ENCODE measurements at places on chromosomes 12 and 14.

GRCh38 chr14:51604073-51604472, 47.6 kb upstream of the FRMD6 start:
- no peak for DNase-seq

DNA sequence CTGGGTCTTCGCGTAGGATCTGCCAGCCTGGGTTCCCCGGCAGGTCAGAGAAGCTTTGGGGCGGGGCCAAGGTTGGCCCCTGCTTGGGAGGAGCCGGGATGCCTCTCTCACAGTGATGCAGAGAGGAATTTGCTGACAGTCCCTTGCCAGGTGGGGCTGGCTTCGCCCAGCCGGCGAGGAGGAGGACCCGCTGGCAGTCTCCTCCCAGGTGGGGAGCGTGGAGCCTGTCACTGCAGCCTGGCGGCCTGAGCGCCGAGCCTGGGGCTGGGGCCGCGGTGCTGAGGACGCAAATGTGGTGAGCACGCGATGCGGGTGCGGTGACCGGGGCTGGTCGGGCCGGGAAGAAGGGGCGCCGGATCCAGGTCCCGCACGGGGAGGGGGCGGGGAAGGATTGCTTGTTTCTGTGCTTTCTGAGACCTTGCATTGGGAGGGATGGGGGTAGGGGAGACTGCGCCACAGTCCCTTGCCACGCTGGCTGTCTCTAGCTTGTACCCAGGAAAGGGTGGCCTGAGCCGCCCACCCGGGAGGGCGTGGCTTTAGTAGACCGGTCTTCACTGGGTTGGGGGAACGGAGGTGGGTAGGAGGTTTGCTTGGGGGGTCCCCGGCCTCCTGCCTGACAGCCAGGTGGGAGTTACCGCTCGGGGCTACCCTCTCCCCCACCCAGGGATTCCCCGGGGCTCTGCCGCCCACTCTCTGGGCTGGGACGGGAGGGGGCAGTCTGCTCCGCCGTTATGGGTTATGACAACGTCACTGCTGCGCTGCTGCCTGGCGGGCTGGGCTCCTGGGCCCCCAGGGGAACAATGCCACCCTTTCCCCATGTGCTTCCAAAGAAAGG, at the start of gene TMEM63C:
TMEM63C (plus strand) TSS at position 196 of the 835 bp plus-strand sequence. CDS start 37,016 bp downstream, outside the sequence.
- peak; percentile 56 for DNase-seq

GRCh38 chr12:54025499-54026405, 2.5 kb upstream of the HOXC6 start:
- no peak for DNase-seq

DNA sequence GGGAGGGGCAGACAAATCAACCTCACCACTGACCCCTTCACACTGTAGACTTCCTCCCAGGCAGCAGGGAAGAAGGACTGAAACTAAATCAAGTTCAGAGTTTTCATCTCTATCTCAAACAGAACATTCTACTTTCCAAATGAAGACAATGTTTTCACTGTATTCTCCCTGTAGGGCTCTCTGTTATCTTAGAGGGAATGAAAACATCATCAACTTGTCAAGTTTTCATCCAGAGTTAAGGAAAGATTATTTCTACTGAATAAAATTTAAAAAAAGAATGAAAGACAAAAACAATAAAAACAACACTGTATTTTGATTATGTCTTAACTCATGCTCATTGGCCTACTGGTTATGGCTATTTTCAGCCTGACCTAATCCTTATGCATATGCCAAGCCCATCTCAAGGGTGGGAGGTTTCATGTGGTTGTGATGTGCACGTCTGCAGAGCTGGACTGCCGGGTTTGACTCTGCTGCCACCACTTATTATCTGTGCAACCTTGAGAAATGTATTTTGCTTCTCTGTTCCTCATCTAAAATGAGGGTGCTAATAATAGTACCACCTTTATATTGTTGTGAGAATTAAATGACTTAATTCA, 152.0 kb upstream of the AVPR1A start:
- no peak for DNase-seq

DNA sequence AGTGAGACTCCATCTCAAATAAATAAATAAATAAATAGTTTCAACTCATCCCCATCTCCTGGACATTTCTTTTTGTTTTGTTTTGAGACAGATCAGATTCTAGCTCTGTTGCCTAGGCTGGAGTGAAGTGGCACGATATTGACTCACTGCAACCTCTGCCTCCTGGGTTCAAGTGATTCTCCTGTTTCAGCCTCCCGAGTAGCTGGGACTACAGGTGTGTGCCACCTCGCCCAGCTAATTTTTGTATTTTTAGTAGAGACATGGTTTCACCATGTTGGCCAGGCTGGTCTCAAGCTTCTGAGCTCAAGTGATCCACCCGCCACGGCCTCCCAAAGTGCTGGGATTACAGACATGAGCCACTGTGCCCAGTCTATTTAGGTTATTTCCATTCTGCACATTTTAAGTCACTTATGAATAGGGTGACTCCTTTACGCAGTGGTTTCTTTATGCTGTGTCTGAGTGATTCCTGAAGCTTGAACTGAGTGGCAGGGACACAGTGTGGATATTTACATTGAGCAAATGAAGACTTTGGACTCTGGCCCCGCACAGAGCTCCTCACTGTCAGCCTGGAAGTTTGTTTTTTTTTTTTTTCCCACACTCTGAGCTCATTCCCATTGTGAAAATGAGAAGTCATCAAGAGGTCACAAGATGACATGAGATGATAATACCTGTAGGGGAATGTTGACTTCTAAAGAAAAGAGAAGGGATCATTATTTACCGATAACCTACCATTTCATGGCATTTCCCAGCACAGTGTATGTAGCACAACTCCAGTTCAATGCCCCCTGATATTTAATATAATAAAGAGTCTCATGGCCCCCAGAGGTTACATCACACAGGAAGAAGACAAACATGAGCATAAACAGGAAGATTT, 72.6 kb downstream of the TBX3 start:
- no peak for DNase-seq

DNA sequence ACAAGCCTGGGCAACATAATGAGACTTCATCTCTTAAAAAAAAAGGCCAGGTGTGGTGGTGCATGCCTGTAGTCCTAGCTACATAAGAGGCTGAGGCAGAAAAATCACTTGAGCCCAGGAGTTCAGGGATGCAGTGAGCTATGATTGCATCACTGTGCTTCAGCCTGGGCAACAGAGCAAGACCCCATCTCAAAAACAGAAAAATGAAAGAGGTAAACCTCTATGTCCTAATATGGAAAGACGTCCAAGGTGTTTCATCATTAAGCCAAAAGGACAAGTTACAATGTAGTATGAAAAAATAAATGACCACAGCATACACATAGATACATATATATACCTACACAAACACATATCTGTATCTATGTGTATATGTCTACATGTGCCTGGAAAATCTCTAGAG, 15.4 kb downstream of the SPTB start:
- no peak for DNase-seq

DNA sequence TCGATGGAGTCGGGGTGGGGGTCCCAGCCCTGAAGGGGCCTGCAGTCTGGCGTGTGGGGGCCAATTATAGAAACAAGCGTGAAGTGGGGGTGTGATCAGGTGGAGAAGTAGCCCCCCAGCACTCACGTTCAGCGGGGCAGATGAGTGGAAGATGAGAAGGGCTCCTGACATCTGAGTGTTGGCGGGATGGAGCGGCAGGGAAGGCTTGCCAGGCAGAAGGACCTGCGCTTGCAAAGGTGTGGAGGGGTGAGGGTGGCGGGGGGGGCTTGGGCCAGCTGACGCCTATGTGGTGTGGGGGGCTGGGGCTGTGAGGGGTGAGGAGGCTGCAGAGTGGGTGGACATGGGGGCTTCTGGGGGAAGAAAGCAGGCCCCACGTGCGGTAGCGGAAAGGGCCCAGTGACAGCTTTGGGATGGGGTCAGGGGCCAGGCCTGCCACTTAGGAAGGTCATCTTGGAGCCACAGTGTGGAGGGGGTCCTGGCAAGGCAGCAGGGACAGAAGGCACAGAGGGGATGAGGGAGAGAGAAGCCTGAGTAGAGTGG, 22.2 kb upstream of the BEGAIN start:
- DNase-seq = no peak

DNA sequence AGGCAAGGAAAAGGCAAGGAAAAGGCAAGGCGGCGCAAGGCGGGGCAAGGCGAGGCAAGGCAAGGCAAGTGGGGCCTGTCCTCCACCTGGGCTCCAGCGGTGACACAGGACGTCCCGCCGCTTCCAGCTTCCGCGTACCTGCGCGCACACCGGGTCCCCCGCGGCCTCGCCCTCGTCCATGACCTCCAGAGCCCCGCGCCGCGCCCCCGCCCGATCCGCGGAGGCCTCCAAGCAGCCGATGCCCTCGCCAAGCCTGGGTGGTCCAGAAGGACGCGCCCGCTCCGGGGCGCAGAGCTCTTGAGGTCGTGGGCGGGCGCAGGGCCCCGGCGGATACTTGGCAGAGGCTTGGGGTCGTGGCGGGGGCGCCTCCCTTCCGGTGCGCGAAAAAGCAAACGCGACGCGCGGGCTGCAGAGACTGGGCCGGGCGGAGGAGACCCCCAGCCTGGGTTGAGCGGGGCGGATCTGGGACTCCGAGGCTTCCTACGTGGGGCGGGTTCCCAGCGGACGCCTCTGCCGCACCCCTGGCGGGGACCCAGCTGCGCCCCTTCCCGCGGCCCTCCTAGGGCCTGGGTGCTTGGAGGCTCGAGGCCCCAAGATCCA, 60.8 kb upstream of the EIF5 start:
- no peak for DNase-seq

GRCh38 chr14:89658977-89659670, 242.1 kb upstream of the FOXN3 start:
- DNase-seq = no peak

Data from stimulated activated CD4-positive, alpha-beta T cell treated with anti-CD3 and anti-CD28 coated beads, Interleukin-4, amount 100 ng/mL, for 48 hours (primary cell).